AG04450 (cell line): ENCODE measurements at places on chromosomes 16 and 17. TPM values are rescaled to one million over a fixed set of nuclear protein-coding genes. Genes with fewer than 3 reads are reported as not detected.

Gene P2RX1
- polyA plus RNA-seq: 0.05 TPM in 1 of 2 replicates, not detected in the other

Gene CCL14
- polyA plus RNA-seq: not detected in 2 replicates

Gene SBK1
- polyA plus RNA-seq: 0.01 and 0.02 TPM in 2 replicates

Gene BCO1
- not detected in 2 replicates for polyA plus RNA-seq

Gene ABCA6
- polyA plus RNA-seq: 0.36 and 0.41 TPM in 2 replicates

Gene CSH1
- not detected in 2 replicates for polyA plus RNA-seq

Gene MYL11
- polyA plus RNA-seq: 0.55 TPM in 1 of 2 replicates, not detected in the other

DNA sequence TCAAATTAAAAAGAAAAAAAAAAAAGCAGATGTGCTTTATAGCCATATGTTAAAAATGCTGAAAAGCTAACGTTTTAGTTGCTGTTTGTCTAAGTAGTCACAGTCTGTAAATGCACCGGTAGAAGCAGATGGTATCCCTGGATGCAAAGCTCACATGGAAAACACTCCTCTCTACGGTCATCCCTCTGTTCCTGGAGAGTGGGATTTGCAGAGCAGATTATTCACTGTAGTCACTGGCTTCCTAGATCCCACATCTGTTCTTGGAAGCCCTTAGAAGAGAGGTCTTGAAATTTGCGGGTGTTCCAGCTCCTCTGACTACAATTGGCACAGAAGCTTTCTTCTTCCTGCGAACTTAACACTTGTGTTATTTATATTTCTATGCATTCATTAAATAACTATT, 186.6 kb downstream of the PMP22 start:
- DNase-seq: no peak

GRCh38 chr17:14871921-14872320, 393.2 kb downstream of the PMP22 start:
- DNase-seq: no peak

DNA sequence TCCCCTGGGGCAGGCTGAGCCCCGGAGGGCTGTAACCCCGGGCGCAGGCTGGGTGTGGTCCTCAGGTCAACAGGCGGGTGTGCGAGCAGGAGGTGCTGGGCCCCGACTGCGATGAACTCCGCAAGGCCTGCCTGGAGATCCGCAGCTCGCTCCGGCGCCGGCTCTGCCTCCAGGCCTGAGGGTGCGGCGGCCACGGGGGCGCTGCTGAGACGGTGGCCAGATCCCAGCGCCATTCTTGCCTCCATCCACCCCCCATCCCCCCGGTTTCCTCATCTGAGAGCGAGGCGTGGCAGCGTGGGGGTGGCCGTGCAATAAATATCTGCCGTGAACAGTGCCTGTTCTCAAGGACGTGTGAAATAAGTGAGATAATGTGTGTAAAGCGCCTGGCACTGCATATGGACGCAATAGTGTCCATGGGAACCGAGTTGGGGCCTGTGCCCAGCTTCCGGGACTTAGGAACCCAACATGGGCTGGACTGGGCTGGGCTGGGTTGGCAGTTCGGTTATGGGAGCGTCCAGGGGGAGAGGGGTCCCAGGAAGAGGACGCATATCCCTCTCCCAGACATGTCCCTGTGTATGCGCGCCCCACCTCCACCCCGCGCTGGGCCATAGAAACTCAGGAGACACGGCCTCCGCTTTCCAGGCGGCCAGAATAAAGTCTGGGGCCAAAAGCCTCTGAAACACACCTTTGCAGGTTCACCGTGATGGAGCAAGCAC, 15.0 kb downstream of the ZNF213 start:
- DNase-seq: no peak

DNA sequence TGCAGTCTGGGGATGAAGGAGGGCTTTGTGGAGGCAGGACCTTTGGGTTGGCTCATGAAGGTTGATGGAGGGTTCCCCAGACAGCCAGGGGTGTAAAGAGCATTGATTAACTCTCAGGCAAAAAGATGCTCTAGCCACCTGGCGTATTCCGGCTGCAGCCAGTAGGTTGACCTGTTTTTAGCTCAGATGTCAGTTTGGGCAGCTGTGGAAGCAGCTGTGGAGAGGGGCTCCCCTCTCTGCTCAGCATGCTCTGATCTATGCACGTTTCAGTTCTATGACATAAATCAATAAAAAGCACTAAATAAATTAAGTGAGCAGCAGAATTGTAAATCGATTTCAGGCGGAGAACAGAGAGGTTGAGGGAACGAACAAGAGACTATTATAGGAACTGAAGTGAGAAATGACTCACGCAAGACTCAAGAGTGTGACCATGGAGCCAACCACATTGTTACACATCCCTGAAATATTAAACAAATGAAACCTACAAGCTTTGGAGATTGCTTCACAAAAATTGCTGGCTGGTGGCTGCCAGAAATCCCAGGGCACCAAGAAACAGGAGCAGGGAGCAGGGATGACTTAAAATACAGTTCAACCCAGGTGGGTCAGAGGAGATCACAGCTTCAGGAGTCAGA, 111.9 kb downstream of the GSG1L start:
- DNase-seq: no peak

DNA sequence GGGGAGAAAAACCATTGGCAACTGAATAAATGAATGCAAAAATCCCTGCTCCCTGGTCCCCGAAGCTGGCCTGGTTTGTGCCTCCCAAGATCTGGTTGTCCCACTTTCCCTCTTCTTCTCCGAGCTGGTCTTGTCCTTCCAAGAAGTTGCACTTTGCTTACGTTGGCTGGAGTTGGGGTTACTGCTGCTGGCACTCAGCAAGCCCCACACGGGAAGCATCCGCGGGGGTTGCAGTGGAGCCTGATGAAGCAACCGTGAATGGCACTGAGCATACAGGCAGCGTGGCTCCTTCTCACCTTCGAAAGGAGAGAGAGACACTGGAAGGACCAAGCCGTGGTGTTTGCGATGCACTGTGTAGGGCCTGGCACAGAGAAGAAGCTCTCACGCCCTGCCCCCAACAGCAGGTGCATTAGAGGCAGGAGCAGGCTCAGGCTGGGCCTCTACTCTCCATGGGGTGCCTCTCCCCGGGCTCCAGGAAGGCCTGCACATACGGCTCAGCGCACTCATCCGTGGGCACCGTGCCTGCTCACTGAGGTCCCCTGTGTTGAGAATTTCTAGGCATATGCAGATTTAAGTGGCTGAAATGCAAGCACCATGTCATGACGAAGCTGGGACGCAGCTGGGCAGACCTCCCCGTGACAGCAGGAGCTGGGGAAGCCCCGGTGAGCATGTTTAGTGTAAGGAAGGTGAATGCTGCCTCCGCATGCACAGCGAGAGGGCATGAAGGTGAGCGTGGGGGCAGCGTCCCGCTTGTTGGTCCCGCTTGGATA, 12.1 kb downstream of the CA5A start:
- no peak for DNase-seq

- no peak for DNase-seq
These were observed 103.6 kb downstream of the GSG1L start for GRCh38 chr16:27959914-27960313.

DNA sequence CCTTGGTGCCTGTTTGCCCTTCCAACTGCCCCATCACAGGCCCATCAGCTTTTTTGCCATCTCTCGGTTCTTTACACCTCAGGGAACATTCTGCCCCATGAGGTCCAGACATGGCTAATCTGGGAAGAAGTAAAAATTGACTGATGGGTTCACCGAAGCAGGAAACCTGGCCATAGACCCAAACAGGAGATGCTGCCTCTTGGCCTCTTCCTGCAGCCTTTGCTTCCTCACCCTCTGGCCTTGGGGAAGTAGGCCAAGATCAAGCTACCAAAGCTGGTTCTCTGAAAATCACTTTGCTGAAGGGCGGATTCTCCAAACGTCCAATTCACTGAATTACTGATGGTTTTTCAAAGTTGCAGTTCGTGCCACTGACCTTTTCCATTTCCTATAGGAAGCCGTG, 56.1 kb downstream of the ARSG start:
- no peak for DNase-seq

DNA sequence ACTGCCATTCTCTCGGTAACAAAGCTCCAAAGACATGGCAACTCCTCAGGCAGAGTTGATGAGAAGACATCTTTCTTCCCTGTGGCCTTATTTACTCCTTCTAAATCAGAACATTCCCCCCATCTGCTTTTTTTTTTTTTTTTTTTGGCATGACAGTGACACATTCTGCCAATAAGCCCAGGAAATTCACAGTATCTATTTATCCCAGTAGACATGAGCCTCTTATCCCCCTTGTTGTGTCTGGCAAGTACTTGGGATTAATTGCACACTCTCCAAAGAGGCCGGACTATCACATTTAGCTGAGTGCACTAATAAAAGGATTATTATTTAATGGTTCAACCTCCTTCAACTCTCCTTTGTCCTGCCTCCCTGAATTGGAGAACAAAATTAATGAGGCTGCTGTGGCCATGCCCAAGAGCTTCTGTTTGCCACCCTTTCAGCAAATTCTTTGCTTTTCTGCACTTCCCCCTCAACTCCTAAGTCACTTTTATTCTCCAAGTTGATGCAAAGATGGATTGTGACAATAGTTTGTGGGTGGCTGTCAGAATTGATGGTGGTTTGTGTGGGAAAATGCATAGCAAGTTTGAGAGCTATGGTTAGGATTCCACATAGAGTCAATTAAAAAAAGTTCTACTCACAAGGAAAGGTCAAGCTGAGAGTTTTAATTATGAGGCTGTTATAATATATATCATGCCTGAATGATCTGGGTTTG, 47.2 kb downstream of the GPR139 start:
- no peak for DNase-seq

DNA sequence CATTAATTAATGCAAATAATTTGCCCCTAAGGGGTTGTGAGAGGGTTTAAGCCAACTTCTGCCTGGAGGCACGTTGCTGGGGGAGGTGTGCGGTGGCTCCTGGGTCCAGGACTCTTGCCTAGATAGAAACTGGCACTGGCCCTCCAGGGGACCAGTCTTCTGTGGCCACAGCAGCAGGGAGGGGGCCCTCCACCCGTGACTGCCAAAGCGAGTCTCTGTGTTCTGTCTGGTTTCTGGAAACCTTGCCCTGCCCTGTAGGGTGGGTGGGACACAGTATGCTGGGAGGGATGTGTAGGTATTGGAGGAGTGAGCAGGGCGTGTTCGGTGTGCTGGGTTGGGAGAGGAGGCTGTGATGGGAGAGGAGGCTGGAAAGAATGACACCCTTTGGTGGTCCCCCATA, 78.8 kb downstream of the TBC1D16 start:
- no peak for DNase-seq

DNA sequence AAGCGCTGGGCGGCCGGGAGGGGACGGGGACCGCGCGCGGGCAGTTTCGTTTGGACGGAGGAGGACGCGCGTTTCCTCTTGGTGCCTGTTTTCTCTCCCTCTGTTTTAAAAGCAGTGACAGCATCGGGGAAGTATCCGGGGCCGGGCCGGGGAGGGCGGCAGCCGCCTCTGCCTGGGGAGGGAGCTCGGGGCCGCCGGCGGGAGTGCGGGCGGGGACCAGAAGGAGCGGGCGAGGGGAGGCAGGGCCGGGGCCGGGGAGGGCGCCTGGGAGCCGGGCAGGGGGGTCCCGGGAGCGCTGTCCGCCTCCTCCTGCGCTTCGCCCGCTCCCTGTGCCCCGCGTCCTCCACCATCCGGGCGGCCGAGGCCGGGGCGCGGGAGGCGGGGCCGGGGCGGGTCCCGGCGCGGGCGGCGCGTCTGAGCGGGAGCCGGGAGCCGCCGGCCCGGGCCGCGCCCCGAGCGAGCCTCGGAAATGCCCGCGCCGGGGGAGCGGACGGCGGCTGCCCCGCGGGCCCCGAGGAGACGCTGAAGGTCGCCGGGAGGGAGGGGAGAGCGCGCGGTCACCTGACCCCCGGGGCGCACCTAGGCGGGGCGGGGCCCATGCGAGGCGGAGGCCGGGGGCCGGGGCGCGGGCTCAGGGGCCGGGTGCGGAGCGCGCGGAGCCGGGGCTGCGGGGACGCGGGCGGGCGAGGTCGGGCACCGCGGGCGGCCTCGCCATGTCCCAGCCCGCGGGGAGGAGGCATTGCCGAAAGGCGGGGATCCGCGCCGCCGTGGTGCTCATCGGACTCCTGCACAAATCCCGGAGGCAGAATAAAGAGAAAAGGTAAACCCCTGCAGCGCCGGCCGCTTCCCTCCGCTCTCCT, 57.3 kb downstream of the RAP1GAP2 start:
- DNase-seq: no peak

- DNase-seq: no peak
These were observed 95.7 kb downstream of the BMERB1 start for GRCh38 chr16:15530085-15530484.
